H9 (cell line): ENCODE measurements at places on chromosomes 13 and 19. TPM values are rescaled to one million over a fixed set of nuclear protein-coding genes. Genes with fewer than 3 reads are reported as not detected.

DNA sequence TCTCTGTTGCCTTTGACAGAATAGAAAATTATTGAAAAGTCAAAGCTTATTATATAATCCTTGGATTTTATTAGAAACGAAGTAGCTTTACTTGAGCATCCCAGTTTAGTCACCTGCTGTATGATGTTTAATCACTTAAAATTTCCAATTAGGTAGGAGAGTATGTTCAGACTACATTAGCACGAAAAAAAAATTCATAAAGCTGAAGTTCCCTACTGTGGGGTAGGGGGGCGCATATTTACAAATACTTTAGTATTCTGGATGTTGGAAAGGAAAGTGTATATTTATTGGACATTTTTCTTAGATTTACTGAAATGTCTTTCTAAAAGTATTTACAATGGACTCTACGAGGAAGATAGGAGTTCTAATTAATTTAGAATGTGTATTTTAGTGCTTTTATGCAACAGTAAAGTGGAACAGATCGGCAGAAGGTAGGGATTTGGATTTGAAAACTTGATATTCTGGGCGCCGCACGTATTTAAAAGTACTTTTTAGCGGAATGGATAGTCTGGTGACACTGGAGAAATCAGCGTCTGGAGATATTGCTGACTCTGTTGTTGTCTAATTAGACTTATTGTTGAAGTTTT lies 1.9 kb downstream of the CDK8 start:
- peak overlapping the region; percentile 91 for H3K4me3 ChIP-seq
- H3K27ac ChIP-seq: no peak overlapping the region
- H3K4me1 ChIP-seq: no peaks in the 10 kb centered on the region
- no peaks in the 10 kb centered on the region for H3K36me3 ChIP-seq
- H3K27me3 ChIP-seq: no peaks in the 10 kb centered on the region

TBC1D17 gene
- 33.6 and 33.9 TPM in 2 replicates for total RNA-seq

DNA sequence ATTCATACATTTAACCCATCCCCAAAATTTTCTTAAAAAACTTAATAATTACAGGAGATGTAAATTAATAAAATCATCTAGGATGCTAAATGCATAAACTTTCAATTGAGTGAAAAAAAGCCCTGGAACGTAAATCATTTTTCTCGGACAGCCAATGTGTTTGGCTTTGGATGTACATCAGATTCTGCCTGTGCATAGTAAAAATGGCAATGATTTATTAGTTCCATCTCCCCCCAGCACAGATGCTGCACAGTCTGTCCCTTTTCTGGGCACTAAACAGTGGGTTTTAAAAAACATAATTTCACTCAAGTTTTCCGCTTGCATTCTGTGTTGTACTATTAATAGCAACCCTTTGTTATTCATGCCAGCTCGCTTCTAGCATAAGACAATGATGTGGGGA lies 147.7 kb downstream of the TM9SF2 start:
- H3K4me3 ChIP-seq: no peak overlapping the region
- DNase-seq: no peak
- H3K27me3 ChIP-seq: no peaks in the 10 kb centered on the region
- no peaks in the 10 kb centered on the region for H3K36me3 ChIP-seq
- no peaks in the 10 kb centered on the region; the same call in 1 of the 2 replicates for H3K4me1 ChIP-seq

- no peaks in the 10 kb centered on the region for H3K27me3 ChIP-seq
- H3K4me1 ChIP-seq: peaks cover 2% of the 10 kb centered on the region; the same call in 1 of the 2 replicates
- H3K4me3 ChIP-seq: peak overlapping the region; percentile 80
- no peak overlapping the region for H3K27ac ChIP-seq
These were observed 32.8 kb downstream of the TMEM161A start for GRCh38 chr19:19105365-19106055.

- DNase-seq: no peak
- H3K27me3 ChIP-seq: peaks cover 43% of the 10 kb centered on the region
- H3K27ac ChIP-seq: no peak overlapping the region
- no peak overlapping the region for H3K4me3 ChIP-seq
These were observed 34.1 kb downstream of the NFIX start for GRCh38 chr19:13029301-13029880.

IFNL1 gene
- total RNA-seq: not detected in 2 replicates

DNA sequence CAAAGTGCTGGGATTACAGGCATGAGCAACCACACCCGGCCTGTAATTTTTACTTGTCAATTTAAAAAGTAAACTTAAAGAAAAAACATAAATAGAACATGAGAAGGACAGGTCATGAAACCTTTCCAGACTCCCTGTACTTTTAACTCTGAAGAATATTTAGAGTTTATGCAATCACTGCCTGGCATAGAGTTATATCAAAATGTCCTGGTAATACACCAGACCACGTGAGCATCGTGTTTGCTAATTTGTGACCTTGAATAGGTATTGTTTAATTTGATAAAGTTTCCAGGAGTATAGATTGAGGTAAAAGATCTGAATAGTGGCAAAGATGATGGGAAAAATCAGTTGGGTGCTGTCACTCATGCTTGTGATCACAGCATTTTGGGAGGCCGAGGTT lies 81.2 kb upstream of the RNF113B start:
- H3K4me3 ChIP-seq: no peak overlapping the region
- no peaks in the 10 kb centered on the region for H3K36me3 ChIP-seq
- peaks cover 2% of the 10 kb centered on the region; the same call in 1 of the 2 replicates for H3K4me1 ChIP-seq
- DNase-seq: no peak
- no peaks in the 10 kb centered on the region for H3K27me3 ChIP-seq
- H3K27ac ChIP-seq: no peak overlapping the region

GRCh38 chr13:76882431-76882830 lies 3.8 kb downstream of the KCTD12 start:
- no peak for DNase-seq
- H3K27ac ChIP-seq: no peak overlapping the region
- H3K4me1 ChIP-seq: no peaks in the 10 kb centered on the region
- peaks cover 2% of the 10 kb centered on the region; the same call in 2 of the 3 replicates for H3K36me3 ChIP-seq
- no peak overlapping the region for H3K4me3 ChIP-seq

DNA sequence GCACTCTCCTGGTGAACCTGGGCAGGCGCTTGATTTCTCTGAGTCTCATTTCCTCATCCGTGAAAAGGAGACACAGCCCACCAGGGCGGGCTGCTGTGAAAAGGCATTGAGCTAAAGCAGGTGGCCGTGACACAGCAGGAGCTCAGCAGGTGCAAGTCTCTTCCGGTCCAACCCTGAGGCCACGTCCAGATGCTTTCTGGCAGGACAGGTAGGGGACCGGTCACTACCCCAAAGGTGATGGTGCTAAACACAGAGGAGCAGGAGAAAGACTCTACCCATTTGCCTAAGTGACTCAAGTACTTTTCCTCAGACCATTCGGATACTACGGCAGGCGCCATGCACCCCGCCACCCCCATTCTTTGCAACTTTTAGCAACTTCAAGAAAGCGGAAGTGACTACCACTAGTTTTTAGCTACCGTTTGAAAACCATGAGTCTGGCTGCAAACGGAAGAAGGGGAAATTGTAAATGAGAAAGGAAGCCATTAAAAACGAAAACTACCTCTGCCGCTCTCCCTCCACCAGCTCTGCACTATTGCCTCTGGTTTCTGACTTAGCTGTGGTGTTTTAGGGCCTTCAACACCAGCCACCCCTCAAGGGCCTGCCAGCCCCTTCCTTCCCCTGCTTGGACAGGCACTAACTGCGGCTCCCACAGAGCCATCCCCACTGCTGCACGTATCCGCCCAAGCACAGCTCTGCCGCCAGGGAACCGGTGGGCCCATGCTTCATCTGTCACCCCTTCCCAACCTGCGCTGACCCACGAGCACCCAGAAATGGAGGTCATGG lies 4.8 kb downstream of the PPP6R1 start:
- H3K36me3 ChIP-seq: peaks cover 7% of the 10 kb centered on the region
- H3K27me3 ChIP-seq: no peaks in the 10 kb centered on the region
- no peak for DNase-seq
- H3K27ac ChIP-seq: no peak overlapping the region
- peaks cover 12% of the 10 kb centered on the region; the same call in 1 of the 2 replicates for H3K4me1 ChIP-seq

DNA sequence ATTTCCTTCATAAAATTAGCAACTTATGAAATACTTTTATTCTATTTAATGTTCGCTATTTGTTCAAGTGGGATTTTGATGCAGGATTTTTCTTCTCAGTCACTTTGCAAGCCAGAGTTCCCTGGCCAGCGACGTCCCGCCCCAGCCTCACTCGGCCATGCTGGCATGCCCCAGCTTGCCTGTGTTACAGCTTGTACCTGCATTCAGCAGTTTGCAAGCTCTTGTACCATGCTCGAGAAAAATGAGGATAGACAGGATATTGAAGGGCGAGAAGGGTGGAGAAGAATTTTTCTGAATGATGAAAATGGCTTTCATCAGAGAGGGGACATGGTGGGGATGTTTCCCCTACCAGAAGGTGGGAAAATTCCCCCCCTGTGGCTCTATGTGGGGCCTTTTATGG lies 2180.2 kb upstream of the PCDH20 start:
- H3K4me1 ChIP-seq: no peaks in the 10 kb centered on the region; the same call in 1 of the 2 replicates
- no peaks in the 10 kb centered on the region for H3K27me3 ChIP-seq
- H3K27ac ChIP-seq: no peak overlapping the region
- H3K36me3 ChIP-seq: no peaks in the 10 kb centered on the region
- no peak for DNase-seq
- no peak overlapping the region for H3K4me3 ChIP-seq

PTPRS gene
- 182 and 186 TPM in 2 replicates for total RNA-seq

- H3K27ac ChIP-seq: no peak overlapping the region
- no peak for DNase-seq
- H3K4me1 ChIP-seq: no peaks in the 10 kb centered on the region; the same call in 1 of the 2 replicates
- no peak overlapping the region for H3K4me3 ChIP-seq
- H3K27me3 ChIP-seq: no peaks in the 10 kb centered on the region
These were observed 308.3 kb downstream of the TBC1D4 start for GRCh38 chr13:75173457-75174356.

TUBA3C gene
- total RNA-seq: not detected in 2 replicates

DNA sequence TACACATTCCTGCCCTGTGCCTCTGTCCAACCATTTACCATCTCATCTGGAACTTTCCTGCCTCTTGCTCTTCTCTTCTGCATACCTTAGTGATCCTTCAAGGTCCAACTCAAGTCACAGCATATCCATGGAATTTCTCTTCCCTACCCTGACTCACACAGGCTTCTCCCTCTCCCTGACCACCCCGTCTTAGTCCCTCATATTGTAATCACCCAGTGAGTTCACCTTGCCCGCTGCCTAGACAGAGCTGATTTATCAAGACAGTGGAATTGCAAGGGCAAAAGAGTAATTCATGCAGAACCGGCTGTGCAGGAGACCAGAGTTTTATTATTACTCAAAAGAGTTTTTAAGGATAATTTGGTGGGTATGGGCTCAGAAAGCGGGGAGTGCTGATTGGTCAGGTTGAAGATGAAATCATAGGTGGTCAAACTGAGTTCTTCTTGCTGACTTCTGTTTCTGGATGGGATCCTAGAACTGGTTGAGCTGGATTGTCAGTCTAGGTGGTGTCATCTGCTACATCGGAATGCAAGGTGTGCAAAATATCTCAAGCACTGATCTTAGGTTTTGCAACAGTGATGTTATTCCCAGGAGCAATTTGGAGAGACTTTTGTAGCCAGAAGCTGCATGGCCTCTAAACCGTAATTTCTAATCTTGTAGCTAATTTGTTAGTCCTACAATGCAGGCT lies 67.2 kb downstream of the HSPH1 start:
- peaks cover 9% of the 10 kb centered on the region; the same call in 1 of the 2 replicates for H3K4me1 ChIP-seq
- no peaks in the 10 kb centered on the region for H3K36me3 ChIP-seq
- H3K27me3 ChIP-seq: no peaks in the 10 kb centered on the region

DNA sequence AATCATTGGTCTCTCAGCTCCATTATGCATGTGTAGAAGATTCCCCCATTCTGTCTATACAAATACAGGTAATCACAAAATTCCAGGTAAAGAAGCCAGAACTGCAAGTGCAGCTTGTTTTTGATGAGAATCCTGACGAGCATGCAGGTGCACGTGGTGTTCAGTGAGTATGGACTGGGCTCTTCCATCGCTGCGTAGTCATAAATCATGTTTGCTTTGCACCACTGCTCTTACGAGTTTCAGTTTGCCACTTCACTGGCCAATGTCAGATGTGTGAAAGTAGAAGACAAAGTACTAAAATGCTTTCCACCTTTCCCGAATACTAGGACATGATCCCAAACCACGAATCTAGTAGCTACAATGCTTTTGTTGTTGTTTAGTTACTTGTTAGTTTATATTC lies 390.7 kb downstream of the LIG4 start:
- no peak for DNase-seq
- no peak overlapping the region for H3K27ac ChIP-seq
- H3K36me3 ChIP-seq: no peaks in the 10 kb centered on the region
- H3K4me3 ChIP-seq: no peak overlapping the region

CABP5 gene
- not detected in 2 replicates for total RNA-seq

- H3K4me1 ChIP-seq: no peaks in the 10 kb centered on the region
- H3K27ac ChIP-seq: no peak overlapping the region
- no peaks in the 10 kb centered on the region for H3K27me3 ChIP-seq
- no peak for DNase-seq
- no peak overlapping the region for H3K4me3 ChIP-seq
These were observed 138.2 kb downstream of the UGGT2 start for GRCh38 chr13:95914991-95915501.

ELSPBP1 gene
- total RNA-seq: not detected in 2 replicates

GRCh38 chr19:23991170-23991569 lies 76.5 kb downstream of the ZNF726 start:
- no peak for DNase-seq
- H3K27me3 ChIP-seq: no peaks in the 10 kb centered on the region
- no peak overlapping the region for H3K4me3 ChIP-seq

DNA sequence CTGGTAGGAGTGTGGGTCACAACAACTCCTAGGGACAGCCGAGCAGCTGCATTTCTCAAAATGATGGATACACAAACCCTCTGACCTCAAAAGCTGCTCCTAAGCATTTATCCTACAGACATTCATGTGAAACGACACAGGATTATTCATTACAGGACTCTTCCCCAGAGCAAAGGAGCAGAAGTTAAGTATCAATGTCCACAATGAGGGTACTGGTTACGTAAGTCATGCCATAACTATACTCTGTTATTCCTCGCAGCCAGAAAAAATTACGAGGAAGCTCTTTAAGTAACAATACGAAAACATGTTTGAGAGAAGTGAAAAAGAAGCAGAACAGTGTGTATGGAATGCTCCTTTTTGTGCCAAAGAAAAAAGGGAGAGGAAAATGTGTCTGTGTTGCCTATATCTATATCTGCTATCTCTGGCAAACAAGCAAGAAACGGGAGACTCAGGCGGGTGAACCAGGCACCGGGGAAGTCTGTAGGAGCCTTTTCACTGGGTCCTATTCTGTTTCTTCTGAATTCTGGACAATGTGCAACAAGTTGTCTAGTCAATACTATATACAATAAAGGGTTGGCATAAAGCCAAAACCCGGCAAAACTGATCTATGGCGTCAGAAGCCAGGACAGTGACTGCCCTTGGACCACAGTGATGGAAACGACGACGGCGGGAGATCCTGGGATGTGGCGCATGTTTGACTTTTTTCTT lies 1.3 kb downstream of the ISOC2 start:
- H3K4me1 ChIP-seq: peaks cover 5% of the 10 kb centered on the region; the same call in 1 of the 2 replicates
- H3K36me3 ChIP-seq: peaks cover 14% of the 10 kb centered on the region; the same call in 1 of the 2 replicates
- H3K27ac ChIP-seq: no peak overlapping the region
- no peak for DNase-seq

FBXO27 gene
- 14.5 and 16.7 TPM in 2 replicates for total RNA-seq

DNA sequence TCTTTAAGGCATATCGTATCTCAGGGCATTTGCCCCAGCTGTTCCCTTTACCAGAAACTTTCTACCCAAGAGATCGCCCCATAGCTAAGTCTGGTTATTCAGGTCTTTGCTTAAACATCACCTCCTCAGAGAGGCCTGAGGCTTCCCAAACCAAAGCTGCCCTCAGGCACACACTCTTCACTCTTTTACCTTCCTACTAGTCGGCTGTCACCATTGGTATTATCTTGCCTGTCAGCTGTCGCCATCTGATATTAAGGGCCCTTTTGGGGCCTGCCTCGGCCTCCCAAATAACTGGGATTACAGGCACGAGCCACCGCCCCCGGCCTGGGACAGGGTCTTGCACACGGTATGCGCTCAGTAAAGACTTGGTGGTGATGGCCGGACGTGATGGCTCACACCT lies 1.0 kb downstream of the GADD45GIP1 start:
- H3K27me3 ChIP-seq: no peaks in the 10 kb centered on the region
- no peaks in the 10 kb centered on the region; the same call in 1 of the 2 replicates for H3K4me1 ChIP-seq
- H3K4me3 ChIP-seq: peak overlapping the region; percentile 88
- H3K36me3 ChIP-seq: peaks cover 44% of the 10 kb centered on the region
- no peak for DNase-seq
